AG09319 (cell line): ENCODE measurements at places on chromosomes 6 and 20.

DNA sequence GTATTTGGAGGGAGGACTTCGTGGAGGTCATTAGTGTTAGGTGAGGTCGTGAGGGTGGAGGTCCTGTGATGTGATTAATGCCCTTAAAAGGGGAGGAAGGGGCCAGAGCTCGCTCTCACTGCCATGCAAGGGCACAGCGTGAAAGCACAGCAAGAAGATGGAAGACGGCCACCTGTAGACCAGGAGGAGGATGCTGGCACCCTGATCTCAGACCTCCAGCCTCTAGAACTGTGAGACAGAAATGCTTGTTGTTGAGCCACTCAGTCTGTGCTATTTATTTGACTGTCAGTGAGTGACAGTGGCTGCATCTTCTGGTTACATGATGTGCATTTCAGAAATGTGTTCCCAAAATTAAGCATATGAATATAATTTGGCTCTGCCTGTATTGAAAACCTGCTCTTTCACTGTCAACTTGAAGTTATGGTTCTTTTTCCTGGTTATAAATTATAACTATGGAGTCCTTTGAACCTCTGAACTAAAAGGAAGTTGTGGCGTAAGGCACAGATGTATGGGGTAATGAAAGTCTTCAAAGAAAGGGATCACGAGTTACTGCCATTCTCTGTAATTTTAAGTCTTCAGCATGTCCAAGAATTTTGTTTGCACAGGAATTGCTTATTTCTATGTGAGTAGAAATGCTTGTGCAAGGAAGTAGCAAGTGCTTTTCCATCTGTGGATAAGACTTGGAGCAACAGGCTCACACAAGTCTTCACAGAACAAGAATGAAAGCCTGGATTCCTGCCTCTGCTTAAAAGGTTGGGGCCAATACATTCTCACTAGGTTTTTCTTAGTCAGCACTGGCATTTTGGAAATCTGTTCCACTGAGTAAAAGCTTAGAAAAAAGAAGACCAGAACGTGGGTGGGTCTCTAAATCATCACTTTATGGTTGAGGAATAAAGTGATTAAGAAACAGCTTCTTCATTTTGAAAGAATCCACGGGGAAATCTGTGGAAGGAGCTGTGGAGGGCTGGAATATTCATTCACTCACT, 10.3 kb downstream of the PPP1R14C start:
- DNase-seq = no peak

GRCh38 chr6:87572021-87572420, 17.8 kb downstream of the RARS2 start:
- DNase-seq = no peak

DNA sequence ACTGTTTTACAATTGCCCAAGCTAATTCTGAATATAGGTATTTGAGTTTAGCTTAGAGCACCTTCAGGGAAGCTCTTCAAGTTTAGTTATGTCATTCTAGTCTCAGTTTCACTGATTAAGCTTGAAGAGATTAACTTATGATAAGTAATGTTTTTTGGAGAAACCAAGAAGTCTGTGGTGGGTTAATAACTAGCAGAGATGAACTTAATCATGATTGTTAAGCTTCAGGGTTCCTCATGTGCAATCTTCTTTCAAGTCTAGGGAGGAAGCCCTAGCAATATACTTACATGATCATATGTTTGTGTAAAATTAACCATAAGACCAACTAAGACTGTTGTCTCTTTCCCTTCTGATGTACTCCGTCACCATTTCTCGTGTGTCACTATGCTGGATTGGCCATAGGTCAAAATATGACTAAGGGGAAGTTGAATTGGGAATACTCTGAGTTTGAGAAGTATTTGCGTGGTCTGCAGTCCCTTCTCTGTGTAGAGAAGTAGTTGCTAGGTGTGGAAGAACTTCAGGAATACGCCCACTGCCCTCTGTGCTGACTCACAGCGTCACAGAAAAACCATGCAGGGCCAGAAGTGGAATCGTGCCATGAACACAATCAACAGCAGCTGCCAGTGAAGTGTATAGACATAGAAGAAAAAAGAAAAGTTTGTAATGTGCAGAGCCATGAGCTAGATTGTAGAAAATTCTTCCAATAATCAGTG, 88.3 kb downstream of the SH3BGRL2 start:
- DNase-seq = peak; percentile 48

DNA sequence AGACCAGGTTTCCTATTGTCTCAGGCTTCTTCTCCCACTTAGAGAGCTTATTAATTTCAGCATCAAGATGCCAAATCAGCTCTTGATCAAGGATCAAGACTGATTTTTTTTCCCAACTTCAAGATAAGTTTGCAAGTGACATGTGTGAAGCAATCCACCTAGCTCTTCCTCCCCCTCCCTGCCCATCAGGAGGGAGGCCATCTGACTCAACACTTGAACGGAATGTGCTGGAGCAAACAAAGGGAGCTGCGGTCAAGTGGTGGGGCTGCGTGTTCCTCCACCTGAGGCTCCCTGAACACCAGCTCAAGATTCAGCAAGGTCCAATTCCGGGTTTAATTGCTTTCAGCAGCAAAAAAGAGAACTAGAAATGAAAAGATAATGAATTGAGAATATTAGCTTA, 38.7 kb downstream of the TTI1 start:
- no peak for DNase-seq

- no peak for DNase-seq
Measured at GRCh38 chr20:48788486-48789072, 39.2 kb downstream of the PREX1 start.

GRCh38 chr6:30171677-30172471, 8.5 kb downstream of the TRIM15 start:
- no peak for DNase-seq

DNA sequence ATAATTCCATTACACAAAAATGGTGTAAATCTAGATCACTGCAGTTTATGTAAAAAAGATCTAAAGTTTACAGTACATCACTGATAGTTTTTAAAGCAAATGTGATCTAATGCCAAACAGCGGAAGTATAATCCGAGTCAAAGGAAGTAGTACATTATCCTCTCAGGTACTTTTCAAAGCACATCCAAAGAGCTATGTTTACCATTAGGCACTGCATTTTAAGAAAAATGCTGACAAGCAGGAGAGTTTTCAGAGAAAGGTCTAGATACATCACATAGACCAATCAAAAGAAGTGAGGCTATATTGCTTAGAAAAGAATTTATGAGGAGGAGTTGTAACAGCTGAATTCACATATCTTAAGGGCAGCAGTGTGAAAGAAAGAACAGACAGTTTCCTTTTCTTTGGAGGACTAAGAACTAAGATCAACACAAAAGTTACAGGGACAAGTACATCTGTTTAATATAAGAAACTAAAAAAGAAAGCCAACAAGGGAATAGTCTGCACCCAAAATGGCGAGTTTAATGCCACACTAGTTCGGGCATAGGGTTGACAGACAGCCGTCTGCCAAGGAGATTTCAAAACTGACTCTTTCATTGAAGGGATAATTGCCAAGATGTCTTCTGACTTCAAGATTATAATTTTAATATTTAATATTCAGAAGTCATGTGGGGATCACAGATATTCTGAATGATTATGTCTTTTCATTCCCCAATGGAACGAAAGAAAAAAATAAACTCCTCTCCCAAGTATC, 1.4 kb downstream of the ZNF184 start:
- no peak for DNase-seq

- DNase-seq = no peak
Measured at GRCh38 chr6:163903541-163903940, 489.0 kb downstream of the QKI start.

DNA sequence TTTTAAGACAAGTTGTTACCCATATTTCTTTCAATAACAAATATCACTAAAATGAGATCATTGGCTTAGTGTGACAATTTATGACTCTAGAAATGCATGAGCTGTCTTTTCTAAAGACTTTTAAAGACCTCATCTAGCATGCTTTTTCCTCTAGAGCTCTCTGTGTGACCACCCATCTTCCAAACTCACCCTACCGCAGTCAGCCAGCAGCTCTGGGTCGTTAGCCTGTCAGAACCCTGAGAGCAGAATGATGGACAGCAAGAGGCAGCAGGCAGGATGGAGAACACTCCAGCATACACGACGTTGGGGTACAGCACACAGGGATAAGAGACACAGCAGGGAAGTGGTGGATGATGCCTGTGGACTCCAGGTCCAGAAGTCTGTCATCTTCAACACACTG, 45.1 kb upstream of the TBX18 start:
- DNase-seq = no peak

DNA sequence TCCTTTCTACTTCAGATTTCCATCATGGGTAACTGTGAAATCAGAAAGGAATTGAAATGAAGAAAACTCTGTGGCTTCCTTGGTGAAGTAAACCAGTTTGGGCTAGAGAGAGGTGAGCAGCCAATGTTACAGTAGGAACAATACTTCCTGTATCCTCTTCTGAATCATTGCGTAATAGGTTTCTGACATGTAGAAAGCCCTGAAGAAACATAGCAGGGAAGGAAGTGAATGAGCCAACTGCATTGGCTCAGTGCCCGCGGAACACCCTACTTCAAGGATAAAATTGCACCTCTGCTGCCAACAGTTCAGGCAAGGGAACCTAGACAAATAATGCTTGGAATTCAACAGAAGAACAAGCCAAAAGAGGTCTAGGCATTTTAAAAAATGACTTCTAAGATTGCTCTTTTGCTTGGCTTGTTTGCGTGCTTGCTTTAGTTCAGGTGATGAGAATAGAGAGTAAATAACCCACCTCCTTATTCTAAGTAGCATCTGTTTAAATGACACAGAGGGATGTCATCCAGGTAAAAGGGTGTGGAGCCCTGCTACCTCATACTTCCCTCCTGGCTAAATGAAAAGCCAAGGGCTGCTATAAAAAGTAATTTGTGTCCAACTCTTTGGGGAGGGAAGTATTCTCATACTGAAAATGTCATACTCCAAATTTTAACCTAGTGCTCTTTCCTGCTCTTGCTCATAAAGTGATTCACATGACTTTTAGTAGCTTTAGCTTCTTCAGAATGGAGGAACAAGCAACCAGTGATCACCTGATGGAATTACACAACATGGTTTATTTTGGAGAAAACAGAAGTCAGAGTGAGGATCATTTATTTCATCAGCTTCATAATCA, 30.0 kb upstream of the AKIRIN2 start:
- DNase-seq = peak; percentile 89
